ENCODE measurements at places on chromosomes 1 and 21.

DNA sequence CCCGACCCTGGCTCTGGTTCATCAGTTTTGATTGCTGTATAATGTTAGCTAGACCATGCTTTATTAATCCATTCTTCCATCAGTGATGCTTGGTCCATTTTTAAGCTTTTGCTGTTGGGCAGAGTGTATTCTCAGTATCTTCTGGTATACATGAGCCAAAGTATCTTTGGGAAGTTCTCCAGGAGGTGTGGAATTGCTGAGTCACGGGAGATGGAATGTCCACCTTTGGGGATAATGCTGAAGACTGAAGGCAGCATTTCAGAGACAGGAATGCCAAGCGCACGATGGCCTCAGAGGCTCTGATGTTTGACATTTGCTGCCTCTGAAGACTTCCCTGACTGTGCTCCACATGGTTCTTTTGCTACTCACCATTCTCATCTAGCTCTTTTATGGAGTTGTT, 266.3 kb upstream of the KAZN start:
- no peak for DNase-seq

DNA sequence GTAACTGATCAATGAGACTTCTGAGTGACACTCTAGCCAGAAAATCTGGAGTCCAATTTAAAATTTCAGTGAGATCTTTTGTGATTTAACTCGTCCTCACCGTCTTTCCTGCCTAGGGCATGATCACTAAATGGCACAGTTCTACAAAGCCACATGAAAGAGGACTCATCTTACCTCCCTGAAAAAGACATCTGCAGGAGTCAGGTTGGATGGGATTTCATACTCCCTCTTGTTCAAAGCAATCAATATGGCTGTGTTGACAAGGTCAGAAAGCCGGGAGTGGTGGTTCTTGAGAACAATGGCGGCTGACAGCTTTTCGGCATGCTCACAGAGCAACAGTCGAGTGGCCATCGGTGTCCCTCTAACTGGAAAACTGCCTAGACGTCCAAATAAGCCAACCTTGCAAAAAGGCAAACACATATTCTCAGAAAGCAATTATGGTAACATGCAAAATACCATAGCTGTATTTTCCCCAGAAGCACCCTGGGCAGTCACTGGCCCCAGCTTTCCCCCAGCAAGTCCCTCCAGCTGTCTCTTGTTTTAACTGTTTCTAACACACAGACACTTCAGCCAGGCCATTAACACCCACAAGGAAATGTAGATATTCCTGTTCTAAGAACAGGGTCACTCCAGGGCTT, 36.6 kb upstream of the ACTA1 start:
- DNase-seq: no peak

DNA sequence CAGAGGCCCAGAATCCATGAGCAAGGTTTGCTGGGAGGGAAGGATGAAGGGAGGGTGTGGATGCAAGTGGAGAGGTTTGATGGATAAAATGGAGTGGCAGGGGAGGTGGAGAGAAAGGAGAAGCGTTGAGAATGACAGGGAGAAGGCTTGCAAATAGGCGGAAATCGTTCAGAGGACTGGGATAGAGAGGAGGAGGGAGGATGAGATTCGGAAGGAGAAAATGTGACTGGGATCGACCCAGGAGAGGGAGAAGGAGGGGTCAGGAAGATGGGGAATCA, 376 bp downstream of the AVPR1B start:
- DNase-seq: no peak

DNA sequence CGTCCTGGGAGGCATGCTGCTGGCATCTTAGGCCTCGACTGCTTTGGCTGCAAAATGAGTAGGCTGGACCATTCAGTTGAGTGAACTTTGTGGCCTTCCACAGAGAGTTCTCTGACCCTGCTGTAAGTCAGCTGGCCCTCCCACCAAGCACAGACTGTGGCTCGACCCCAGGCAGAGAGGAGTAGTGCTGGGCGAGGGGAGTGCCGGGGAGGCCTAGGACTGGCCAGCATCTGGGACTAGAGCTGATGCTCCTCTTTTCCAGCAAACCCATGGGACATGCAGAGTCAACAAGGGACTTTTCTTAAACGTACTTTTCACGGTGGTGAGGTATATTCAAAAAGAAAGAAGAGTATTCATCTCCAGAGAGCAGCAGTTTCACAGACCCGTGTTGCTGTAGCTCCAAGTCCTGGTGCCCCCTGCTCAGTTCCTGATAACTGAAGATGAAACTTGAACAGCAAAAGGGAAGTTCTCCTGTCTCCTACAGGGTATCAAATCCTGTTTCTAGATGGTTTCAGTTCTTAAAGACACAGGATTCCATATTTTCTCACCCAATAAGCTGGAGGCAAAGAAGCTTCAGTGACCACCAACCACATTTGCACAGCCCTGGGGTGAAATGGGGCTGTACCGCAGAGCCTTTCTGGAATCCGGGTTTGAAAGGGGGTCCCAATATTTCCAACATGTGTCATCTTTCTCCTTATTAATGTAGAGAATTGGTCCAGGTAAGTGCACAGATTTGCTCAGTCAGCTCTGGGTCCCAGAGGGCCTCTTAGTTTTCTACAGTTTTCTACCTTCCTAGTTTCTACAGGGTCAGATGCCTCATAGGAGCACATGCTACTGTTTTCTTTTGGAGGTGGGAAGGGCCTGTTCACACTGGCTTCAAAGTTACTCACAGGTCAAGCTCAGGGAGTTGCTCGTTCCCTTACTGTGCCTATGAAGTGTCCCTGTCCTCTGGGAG, 20.9 kb downstream of the BATF3 start:
- no peak for DNase-seq

DNA sequence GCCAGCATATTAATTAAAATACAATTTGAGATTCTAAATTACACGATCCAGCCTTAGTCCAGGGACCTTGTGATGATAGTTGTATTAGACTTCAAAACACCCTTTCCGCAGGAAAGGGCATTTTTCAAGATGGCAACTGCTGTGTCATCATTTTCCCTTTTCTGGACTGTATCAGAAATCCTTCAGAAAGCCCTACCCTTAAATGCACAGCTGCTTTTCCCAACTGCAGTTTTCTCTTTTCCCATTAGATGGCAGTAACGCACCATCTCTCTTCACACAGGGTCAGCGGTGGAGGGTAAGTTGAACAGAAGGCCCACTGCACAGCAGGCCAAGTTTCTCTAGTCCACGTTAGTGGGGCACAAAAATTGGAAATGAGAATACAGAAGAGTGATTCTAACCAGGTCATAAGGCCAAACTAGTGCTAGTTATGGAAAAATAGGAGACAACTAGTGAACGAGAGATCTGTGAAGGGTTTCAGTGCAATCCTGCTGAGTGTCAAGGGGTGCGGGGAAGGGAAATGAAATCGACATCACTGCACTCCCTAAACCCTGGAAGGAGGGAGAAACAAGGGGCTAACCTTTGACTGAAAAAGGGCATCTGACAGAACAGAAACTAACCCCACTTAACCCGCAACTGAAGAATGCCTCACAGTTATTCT, 22.1 kb upstream of the TDRD10 start:
- DNase-seq: peak; percentile 72

GRCh38 chr1:101295209-101295608, 58.4 kb downstream of the S1PR1 start:
- no peak for DNase-seq

- DNase-seq: no peak
Observed at GRCh38 chr1:174447866-174448530, at the start of gene GPR52. Gene GPR52 (plus strand): TSS chr1:174447964. CDS start chr1:174448112, 148 bp downstream.

GRCh38 chr21:44405948-44406872, 49.1 kb upstream of the LRRC3 start:
- DNase-seq: peak; percentile 87
